ENCODE measurements at places on chromosomes 5 and 9.
A peak's percentile ranks its signal among the peaks of the same experiment; 100 is the strongest.

GRCh38 chr9:311841-312240, 97.2 kb downstream of the DOCK8 start:
- no peak for DNase-seq

DNA sequence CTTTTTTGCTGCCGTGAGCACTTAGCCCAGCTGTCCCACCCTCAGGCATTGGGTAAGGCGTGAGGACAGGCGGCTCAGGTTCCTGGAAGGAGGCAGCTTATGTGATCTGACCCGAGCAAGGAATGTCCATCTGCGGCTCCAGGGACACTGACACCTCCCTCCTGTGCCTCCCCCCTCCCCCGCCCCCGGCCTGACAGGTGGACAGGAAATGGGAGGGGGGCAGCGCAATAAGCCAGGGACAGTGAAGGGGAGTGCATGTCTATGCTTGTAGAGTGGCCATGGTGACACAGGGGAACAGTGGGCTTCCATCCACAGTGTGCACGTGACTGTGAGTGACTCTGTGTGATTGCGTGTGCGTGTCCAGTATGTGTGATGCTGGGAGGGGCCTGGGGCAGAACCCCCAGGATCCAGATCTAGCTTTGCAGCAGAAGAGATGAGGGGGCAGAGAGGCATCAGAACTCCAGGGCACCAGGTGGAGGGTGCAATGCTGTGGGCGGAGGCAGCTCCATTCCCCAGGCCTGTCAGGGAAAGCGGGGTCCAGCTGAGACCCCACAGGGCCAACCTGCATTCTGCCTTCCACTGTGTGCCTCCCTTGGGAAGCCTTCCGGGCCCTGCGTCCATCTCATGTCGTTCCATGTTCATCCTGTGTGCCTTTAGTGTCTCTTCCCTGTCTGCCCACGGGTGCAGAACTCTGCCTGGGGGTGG, 30.5 kb downstream of the CNTFR start:
- no peak for DNase-seq

GRCh38 chr5:149317281-149318048, 27.8 kb upstream of the GRPEL2 start:
- peak; percentile 77 for DNase-seq

GRCh38 chr5:138601444-138601843, 26.2 kb upstream of the HSPA9 start:
- no peak for DNase-seq

DNA sequence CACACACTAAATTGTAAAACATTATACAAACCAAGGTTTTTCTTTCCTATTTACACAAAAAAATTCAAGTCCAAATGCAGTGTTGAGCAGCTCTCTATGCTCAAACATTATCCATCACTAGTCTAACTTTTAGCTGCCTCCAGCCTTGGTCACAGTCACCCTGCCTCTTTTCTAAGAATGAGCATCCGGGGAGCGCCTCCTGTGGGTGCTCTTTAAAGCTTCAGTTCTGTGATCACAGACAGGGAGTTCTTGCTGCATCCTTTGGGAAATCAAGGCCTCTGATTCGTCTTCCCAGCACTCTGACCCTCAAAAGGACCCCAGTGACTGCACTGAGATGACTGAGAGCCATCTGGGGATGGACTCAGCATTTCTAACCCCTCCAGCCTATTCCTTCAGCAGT, 289.6 kb downstream of the SEC61B start:
- no peak for DNase-seq

DNA sequence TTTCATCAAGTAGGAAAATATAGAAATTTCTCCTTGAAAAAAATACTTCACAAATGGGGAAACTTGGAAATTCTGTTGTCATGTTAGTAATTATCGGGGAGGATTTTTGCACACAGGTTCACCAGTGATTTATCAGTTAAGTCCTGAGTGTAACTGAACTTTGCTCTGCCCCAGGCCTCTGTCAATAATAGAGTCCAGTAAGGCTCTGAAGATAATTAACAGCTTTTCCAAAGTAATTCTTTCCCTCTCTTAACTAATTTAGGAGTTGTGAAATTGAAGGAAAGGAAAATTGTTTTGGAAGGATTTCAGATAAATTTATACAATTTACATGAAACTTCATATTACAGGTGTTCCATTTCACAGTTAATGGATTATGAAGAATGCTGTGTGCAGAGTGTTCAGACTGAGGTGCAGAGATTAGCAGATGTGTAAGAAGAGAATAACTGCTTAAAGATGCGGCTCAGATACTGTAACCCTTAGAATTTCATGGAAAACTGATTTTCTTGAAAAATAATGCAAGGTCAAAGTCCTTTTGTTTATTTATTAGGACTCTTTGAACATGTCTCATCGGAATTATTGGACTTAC, 2.9 kb upstream of the AGXT2 start:
- DNase-seq, result no peak

DNA sequence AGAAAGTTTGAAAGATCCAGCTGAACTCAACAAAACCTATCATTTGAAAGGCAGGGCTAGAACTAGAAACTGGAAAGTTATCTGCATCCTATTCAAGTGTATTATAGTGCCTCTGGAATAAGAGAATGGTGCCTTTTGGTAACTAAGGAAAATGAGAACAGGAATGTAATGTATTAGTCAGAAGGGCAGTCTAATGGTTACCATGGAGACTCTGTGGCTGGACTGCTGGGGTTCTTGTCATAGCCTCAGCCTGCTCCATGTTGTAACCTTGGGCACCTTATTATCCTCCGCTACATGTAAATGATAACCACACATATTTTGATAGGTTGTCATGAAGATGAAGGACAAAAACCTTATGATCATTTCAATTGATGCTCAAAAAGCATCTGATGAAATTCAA, 24.6 kb upstream of the IFNB1 start:
- DNase-seq, result no peak

DNA sequence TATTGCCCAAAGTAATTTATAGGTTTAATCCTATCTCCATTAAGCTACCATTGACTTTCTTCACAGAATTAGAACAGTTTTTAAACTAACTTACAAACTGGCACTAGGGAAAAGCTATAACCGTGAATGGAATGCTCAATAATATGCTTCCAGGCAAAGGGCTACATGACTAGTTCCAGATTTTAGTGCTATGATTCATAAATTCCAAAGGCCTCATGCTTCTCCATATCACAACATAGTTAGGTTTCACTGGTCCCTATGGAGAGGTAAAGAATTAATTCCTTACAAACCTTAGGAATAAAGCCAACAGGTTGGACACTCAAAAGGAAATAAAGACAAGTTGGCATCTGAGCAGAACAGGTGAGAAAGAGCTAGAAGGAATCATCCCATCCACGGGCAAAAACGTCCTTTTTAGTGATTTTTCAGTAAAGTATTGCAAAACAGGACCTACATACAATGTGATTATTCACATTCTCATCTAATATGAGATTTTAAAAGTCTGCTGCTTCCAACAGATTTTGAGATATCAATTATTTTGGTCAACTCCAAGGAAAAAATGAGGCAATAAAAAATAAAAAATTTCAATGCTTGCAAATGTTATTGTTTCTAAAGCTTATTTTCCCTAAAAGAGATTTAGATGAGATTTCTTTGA, 97.0 kb upstream of the TARS1 start:
- no peak for DNase-seq

DNA sequence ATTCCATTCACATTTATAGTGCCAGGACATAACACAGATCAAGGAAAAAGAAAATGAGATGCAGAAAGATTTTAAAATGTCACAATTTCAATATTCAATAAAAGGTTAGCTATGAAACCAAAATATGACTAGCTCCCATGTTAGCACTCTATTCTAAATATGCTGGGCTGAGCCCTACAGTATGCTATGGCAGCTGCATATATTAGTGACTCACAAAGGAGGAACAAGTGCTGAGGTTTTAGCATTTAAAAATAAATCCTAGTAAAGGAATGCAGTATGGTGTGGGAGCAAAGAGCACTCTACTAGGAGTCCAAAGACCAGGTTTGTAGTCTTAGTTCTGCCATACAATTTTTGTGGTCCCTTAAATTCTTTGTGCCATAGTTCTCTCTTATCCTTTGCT, 118.4 kb downstream of the OXCT1 start:
- no peak for DNase-seq

All from CD4-positive, alpha-beta T cell (primary cell).